NB4 (cell line): ENCODE measurements at places on chromosomes 2 and 18.

DNA sequence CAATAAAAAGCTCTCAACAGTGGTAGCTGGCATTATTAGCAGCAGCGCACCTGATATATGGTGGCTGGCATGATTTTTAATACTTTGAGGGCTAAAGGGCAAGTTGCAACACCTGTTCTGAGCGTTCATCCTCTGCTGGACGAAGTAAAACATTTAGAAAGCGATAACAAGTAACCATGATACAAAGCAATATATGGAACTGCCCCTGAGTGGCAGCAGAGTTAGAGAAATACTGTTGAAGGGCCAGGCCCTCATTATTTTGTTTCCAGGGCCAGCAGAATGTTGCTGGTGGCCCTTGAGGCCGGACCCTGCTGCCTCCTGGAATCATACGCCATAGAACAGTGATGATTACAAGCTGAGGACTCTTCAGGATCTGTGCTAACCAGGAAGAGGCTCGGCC, 47.8 kb downstream of the ARHGEF4 start:
- DNase-seq = no peak

GRCh38 chr18:1658908-1659566, 754.4 kb downstream of the ADCYAP1 start:
- no peak for DNase-seq

DNA sequence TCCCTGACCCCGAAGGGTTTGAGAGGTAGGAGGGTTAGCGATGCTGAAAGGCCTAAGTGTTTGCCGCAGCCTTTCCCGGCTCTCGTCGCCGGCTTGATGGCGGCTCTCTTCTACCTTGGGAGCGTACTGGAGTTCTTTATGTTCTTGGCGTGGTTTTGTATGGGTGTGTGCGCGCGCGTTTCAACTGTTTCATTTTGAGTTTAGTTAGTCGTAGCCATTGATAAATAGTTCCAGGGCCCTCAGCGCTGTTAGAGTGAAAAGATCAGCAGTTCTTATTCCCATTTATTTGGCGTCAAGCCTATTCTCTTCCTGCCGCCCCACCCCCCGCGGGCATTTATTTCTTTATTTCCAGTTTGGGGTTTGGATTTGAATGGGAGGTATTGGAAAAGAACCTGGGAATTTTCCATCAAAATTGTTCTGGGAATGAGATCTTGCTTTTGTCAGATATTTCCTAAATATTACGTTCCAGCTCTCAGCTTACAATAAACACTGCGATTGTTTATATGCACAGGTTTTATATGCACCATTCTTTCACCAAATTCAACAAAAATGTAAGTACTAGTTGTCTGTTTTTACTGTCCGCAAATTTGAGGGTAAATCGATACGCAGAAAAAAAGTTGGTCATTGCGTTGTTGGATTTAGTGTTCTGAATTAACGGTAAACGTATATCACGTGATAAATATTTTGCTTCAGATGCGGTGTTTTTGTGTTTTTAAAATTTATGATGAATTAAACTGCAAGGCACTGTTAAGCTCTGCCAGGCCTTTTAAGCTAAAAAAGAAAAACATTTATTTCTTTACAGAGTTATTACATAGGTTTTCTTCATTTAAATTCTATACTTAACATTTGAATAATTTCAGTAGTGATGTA, 954 bp downstream of the CCNT2 start:
- DNase-seq = peak; percentile 66

DNA sequence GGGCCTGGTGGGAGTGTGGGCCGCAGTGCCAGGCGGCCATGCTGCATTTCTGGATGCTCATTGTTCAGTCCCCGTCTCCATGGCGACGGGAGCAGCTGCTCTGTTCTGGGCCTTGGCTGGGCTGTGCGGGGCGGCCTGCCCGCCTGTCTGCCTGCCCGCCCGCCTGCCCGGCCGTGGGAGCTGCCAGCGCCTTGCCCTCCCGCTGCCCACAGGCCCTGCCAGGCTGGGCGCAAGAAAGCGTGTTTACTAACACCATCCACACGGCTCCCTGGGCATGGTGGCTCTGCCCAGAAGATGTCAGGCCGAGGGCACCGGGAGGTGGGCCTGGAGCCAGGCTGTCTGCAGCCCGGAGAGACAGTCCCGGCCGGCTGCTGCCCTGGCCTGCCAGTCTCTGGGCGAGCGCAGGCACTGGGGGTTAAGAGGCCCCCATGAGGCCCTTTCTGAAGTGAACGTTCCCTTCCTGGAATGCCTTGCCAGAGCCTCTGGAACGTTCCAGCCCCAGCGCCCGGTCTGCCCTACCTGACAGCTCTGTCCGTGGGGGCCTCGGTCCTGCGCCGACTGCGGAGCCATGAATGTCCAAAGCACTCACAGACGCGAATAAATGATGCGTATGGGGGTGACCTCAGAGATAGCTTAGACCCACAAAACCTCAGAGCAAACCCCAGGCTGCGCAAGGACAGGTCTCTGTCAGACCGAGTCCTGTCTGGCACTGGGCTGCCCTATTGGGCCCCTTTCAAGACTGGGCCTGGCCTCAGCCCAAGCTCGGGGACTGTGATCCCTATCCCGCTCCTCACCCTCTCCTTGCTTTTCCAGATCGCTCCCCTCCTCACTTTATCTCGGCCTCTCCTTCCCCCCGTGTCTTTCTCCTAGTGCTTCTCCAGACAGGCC, 44.3 kb downstream of the MYCN start:
- DNase-seq = no peak

DNA sequence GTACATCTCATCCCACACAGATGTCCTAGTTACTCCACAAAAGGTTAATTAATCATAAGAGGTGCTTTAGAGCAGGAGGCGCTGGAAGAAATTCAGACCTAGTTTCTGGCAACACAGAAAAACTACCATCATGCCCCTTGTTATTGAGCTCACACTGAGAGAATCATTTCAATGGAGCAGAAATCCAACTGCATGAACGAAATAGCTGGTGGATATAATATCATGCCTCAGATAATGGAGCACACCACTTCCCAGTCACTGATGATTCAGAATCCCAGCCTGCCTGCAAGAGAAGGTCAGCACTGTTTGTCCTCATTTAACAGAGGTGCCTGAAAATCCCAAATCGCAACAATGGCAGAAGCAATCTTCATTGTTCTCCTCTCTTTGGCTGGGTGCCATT, 125.8 kb upstream of the CREB1 start:
- DNase-seq = no peak

GRCh38 chr2:122132147-122132691, 376.8 kb downstream of the TSN start:
- DNase-seq = no peak

DNA sequence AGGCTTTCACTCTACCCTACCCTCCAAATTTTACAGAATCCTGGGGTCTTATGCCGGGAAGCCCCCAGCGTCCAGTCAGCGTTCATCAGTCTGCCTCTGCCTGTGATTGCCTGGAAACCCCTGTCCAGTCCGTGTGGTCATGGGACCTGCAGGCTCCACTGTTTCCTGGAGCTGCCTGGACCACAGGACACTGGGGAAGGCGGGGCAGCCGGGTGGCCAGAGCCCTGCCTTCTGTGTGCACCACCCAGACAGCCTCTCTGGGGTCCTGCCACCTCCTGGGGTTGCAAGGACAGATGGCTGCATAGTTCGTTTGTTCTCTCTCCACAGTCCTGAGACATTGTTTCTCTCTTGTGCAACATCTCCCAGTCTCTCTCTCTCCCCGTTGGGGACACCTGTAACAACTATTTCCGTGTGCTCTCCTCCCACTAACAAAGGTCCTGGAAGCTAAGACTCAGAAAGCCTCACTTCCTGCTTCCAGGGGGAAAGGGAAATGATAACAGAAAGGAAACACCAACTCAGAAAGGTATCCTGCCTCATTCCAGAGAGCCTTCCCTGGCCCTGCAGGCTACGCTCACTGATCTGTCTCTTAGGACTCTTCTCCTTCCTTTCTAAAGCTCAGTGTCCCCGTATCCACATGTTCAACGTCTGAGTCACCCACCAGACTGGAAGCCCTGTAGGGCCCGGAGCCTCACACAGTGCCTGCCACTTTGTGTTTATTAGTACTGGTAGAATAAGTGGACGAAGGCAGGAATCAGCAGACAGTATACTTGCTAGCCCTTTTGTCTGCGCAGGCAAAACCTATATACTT, 192.8 kb upstream of the RAB12 start:
- DNase-seq = no peak

- DNase-seq = no peak
These were observed 5.5 kb upstream of the NPAS2 start for GRCh38 chr2:100814453-100814852.

DNA sequence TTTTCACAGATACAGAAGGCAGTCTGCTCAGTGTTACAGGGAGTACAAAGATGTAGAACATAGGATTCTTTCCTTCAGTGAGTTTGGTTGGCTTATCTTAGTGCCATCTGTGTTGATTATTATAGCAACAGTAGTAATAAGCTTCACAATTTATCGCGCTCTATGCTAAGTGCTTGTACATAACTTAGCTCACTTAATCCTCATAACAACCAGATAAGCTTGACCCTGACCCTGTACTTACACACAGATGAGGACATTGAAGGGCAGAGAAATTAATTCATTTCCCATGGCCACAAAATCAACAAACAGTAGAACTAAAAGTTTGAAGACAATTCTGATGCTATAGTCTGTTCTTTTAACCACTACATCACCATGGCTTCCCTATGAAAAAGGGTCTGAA, 121.8 kb downstream of the SPHKAP start:
- no peak for DNase-seq

GRCh38 chr2:206805887-206806607, 40.6 kb downstream of the FASTKD2 start:
- DNase-seq = no peak

DNA sequence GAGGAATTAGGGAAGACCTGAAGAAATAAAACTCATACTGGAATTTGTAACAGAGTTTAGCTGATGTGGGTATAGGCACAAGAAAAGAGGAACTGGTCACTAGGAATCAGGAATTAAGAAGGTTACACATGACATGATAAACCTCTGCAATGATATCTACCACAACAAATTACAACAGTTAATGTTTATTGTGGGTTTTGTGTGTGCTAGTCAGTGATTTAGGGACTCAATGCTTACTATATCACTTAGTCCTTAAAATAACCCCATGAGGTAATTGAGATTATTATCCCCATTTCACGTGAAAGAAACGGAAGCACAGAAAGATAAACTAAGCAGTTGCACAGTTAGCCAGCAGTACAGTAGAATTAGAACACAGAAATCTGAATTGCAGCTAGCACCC, 415.8 kb upstream of the ZEB2 start:
- DNase-seq = peak; percentile 27

- DNase-seq = no peak
These were observed 4.2 kb downstream of the RTP5 start for GRCh38 chr2:241873803-241874110.

DNA sequence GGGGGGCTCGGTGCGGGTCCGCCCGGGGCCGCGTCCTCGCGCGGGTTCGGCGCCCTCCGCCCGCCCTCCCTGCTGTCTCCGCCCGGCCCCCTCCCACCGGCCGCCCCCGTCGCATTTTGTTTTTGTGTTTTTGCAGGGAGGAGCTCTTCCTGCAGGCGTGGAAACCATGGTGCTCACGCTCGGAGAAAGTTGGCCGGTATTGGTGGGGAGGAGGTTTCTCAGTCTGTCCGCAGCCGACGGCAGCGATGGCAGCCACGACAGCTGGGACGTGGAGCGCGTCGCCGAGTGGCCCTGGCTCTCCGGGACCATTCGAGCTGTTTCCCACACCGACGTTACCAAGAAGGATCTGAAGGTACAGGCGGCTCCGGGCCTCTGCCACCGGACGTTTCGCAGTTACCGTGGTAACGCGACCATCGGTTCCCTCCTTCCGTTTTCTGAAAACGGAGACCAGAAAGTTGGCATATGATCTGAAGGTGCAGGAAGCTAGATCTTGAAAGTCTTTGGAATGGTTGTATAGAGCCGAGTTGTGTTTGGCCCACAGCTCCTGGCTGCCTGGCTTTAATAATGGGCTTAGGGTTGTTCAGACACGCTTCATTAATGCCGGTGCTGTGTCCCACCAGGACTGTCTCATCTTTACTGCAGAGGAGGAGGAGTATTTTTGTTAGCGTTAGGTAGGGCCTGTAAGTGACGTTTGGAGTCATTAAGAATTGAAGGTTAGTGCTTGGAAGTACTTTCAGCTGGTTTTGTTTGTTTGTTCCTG, 891 bp downstream of the KDM3A start:
- DNase-seq = peak; percentile 80

DNA sequence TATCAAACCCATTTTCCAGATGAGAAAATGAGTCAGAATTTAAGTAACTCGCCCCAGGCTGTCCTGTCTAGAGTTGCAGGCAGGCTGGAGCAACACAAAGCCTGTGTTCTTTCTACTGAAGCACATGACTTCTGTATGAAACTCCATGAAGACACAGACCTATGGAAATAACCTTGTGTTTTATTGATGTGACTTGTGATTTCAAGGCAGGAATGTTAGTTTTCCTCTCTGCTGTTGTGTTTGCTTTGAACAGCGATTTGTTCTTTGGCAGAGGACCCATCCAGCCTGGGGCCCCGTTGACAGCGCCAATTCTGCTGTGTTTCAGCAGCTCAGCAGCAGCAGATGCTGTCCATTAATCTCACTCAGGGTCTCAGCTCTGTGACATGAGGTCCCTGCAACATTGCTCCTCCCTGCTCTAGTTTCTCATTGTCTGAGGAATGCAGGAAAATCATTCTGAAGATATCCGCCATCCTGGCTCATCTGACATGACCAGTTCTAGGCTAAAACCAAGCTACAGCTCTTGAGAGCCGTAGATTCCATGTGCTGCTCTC, 344.3 kb upstream of the RAB12 start:
- no peak for DNase-seq

GRCh38 chr2:194925742-194926141, 731.3 kb upstream of the SLC39A10 start:
- no peak for DNase-seq

DNA sequence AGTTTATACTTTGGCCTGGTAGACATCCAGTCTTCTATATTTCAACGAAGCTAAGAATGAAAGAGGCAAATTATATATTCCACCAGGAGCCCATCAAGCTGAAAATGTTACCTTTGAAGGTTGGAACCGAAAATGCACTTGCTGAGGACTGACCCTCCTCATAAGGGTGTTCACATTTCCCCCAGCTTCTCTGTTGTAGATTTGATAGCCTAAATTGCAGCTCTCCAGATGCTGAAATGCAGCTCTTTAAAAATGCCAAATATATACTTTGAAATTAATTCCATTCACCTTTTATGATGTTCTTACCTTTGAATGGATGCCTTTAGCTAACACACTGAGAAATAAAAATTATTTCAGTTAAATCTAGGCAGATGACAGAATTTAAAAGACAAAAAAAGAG, 1.8 kb upstream of the FIGN start:
- no peak for DNase-seq

DNA sequence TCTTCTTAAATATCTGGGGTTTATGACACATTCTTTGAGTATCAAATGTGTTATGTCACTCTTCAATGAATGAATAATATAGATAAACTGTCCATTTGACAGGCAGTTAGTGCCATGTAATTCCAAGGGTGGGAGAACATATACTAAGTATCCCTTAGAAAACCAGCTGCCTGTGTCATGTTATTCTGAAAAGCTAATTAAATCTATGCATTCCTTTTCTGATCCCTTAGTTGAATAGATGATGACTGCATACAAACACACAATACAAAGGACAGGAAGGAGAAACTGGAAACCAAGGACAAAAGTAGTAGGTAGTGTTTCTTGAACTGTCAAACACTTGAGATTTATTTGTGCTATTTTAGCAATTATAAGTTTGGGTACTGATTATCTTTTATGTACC, 8.3 kb downstream of the ARHGAP28 start:
- no peak for DNase-seq

GRCh38 chr2:63514781-63515180, 73.5 kb downstream of the WDPCP start:
- no peak for DNase-seq
